ENCODE measurements at places on chromosomes 1 and 21.

DNA sequence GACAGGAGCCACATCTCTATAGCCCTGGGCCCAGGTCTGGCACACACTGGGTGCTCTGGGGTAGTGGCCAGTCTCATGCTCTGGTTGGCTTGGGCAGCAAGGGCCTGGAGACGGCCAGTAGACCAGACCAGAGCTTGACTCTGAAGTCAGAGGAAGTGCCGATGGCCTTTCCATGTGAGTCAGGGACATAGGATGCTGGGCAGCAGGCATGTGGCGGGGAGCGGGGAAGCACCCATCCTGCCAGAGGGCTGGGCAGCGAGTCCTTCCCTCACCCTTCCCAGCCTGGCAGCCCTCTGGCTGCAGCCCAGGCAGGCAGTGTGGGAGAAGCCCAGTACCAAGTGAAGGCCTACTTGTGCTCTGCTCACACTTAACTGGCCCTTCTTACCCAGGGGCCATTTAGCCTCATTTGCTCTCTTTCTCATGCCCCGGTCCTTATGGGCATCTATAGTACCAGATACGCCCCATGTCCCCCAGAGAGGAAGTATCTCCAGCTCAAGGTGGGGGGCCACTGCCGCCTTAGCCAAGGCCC is 3.3 kb downstream of the GPR153 start:
- DNase-seq, result no peak

GRCh38 chr1:92882819-92883218 is 51.0 kb downstream of the RPL5 start:
- DNase-seq, result peak; percentile 76

- DNase-seq, result no peak
Observed at GRCh38 chr1:40858856-40859416, 3.2 kb downstream of the CITED4 start.

DNA sequence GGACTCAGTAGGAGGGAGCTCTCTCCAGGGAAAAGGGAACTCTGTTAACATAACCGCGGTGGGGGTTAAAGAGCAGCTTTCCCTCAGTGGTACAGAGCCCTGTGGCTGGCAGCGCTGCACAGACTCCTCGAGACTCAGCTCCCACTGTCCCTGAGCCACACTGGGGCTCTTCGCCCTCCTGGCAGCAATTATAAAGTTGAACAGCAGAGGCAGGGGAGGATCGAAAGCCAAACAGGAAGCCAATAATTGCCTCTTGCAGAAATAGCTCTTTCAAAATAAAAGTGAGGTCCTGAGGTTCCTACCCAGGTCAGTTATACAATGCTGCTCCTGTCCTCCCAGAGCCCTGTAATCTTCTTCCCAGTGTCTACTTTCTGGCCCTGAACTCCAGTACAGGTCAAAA is 77.0 kb downstream of the FAM78B start:
- no peak for DNase-seq

GRCh38 chr21:40792691-40793456 is 54.1 kb downstream of the DSCAM start:
- DNase-seq, result no peak

GRCh38 chr1:209583408-209583807 is at the start of gene CAMK1G:
Gene CAMK1G, plus strand, starts transcription at chr1:209583714. Its CDS starts 11,270 bp downstream, at chr1:209594984.
- no peak for DNase-seq
